Stimulated activated naive CD4-positive, alpha-beta T cell treated with Interleukin-2 at 50 U/mL for 16 hours (primary cell): ENCODE measurements at places on chromosomes 12 and 14.
A peak's percentile ranks its signal among the peaks of the same experiment; 100 is the strongest.

- DNase-seq: no peak
Measured at GRCh38 chr14:89573399-89573657, 156.3 kb upstream of the FOXN3 start.

GRCh38 chr12:122799641-122800243 lies 25.4 kb downstream of the CCDC62 start:
- no peak for DNase-seq

- DNase-seq: peak; percentile 67
Measured at GRCh38 chr12:56007564-56008559, 10.8 kb downstream of the SUOX start.

DNA sequence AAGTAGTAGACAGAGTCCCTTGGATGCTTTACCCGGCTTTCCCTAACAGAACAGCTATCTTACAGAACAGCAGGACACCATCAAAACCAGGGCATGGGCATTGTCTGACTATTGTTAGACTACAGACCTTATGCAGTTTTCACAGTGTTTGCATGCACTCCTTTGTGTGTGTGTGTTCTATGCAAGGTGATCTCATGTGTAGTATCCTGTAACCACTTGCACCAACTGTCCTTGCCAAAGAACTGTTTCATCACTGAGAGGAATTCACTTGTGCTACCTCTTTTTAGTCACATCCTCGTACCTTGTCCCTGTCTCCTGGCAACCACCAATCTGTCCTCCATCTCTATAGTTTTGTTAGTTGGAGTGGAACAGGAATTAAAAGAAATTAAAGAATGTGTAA lies 183.6 kb upstream of the PZP start:
- DNase-seq: no peak

DNA sequence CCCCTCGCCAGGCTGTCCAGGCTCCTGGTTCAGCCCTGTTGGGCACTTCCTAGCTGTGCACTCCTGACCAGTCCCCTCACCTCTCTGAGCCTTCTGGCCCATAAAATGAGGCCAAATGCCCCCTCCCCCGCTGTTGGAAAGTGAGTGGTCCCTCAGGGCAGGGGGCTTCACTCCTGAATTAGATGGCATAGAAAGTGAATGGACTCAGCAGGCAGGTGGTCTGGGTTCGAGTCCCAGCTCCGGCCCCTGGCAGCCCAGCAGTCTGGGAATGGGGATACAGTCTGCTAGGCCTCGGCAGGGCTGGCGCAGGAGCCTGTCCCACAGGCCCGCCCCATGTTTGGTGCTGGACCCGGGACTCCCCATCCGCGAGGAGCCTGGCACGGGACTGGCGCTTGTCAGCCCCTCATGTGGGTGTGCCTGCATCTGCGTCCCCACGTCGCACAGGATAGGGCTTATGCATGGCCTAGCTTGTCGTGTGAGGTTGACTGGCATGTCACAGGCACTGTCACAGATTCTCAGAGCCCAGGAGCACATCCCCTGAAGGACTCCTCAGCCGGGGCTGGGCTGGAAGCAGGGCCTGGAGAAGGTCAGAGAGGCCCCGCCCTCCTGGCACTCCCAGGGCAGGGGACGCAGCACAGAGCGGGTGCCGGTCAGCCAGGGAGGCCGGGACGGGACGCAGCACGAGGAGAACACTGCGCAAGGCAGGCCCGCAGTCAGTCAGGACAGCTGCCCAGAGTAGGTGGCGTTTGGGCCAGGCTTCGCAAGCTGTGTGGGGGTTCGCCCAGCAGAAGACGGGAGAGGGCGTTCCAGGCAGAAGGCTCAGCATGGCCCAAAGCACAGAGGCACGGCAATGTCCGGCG lies 40.5 kb downstream of the DIO3 start:
- DNase-seq: no peak

DNA sequence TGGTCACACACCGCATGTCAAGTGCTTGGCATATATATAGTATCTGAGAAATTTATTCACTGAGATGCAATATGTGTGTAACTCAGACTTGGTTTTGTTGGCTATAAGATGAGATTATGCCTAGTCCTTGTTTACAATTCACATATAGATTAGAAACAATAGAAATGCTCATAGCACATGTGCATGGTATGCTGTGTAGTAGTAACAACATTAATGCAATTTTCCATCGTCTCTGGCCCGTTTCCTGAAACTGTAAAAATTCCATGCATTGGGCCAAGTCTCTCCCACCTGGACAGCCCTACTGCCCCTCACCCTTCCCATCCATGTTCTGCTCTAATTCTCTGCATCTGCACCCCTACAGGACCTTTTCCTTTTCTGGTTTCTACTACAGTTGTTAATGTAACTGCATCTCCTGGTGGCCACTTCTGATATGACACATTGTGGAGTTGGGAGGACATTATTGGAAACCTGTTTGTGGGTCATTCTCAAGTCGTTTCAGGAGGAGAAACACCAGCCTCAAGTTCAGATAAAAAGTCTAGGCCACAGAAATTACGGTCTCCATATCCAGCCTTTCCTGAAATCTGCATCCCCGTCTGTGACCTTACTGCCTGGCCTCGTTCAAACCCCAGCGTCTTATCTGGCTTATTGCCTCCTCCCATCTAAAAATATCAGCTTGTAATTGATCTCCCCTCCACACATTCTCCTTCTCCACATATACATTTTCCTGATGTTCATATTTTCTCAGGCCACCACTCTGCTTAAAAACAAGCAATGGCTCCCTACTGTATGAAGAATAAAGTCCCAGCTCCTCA lies 37.5 kb downstream of the EMP1 start:
- DNase-seq: peak; percentile 4

GRCh38 chr14:65187421-65188049 lies 85.2 kb upstream of the MAX start:
- no peak for DNase-seq

DNA sequence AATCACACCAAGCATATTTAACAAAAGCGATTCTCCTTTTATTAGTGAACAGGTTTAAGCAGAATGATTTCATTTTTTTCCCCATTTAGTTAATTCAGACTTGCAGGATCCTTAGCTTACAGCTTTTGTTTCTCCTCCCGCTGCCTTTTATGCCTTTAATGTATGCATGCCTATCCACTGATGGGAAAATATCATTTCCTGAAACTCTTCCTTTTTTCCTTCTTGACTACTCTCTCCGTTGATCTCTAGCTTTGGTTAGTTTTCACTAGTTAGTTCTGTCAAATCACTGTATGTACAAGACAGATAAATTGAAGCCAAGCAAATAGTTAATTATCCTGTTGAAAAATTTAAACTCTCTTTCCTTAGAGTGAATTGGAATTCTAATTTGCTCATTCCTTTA lies 26.3 kb downstream of the NKX2-1 start:
- no peak for DNase-seq

- peak; percentile 17 for DNase-seq
Measured at GRCh38 chr12:89225808-89226411, 126.4 kb downstream of the DUSP6 start.

DNA sequence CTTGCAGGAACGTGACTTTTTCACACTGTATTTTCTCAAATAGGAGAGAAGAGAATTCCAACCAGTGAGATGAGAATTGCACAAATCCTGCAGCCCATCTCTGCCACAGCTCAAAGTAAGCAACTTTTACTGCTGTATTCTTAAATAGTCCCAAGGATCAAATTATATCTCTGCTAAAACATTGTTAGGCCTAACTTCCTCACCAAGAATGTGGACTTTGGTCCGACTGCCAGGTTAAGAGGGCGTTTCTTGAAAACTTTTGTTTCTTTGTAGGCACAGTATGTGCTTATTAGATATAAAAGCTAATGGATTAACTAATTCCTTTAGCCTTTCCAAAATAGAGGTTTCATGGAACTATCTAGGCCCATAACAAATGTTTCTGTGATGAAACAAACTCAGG lies 61.4 kb upstream of the IFNG-AS1 start:
- DNase-seq: no peak

GRCh38 chr12:49161092-49161795 lies 27.6 kb downstream of the TUBA1A start:
- DNase-seq: no peak
